ENCODE measurements at places on chromosomes 4 and X.

DNA sequence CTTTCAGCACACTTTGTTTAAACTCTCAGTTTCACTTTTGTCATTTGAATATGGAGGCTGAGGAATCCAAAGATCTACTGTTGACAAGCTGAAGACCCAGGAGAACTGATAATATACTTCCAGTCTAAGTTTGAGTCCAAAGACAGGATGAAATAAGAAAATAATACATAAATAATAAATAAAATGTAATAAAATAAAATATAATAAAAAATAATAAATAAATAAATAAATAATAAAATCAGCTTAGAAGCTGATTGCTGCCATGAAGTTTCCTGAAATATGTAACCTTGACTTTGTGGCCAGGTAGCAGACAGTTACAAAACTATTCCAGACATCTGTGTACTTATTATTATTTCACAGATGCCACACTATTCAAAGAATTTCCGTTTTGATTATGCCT, 55.0 kb downstream of the NPY2R start:
- no peak for DNase-seq

DNA sequence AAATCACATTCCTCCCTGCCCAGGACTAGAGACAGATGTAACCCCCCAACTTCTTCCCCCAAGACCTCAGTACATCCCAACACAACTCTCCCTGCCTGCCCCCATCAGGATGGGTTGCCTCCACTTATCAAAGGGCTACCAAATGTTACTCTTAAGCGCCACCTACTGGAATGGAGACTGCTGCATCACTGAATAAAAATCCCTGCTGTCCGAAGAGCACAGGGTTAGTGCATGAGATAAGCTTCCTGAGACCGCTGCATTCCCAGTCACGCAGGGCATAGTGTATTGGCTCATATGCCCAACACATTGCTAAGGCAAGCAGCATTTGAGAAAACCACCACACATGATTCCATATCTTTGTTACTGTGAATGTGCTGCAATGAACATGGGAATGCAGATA, 544.5 kb downstream of the PPP4R3C start:
- DNase-seq = peak; percentile 6

- DNase-seq = no peak
Measured at GRCh38 chrX:29922607-29923006, 292.8 kb upstream of the MAGEB2 start.

DNA sequence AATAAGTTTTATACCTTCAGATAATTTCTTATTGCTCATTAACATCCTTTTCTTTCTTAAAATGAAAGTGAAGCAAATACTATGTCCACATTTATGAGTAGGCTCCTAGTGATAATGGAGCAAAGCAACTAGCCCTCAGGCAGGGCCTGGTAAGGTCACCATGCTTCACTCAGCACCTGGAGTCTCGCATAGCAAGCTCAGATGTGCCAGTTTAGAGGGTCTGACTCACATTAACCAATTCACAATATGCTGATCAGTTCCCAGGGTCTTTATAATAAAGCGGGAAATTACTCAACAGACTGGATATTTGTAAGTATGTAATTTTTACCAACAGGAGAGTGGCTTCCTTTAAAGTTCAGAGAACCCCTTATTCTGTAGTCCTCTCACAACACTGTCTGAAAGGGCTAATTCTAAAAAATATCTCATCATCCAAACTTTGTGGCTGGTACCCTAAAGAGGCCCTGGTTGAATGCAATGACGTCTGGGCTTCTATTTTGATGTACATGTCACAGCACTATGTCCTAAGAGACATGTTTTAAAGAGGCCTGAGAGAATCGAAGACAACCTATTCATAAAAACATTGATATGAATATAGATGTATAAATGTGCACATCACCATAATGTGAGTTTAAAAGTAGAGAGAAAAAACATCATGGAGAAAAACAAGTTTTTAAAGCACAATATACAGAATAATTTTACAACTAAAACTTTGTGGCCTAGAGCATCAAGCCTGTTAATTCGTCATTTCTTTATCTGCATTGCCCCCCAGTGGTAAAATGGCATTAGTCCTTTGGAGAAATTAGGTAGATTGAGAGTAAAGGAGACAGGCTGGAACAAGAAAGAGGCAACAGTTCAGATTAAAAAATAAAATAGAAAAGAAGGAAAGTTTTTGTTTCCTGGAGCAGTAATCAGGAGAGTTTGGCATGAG, 44.3 kb downstream of the IL21 start:
- peak; percentile 49 for DNase-seq

GRCh38 chr4:61225656-61226055, 25.5 kb downstream of the ADGRL3 start:
- DNase-seq = no peak

GRCh38 chr4:36326476-36327029, 45.1 kb downstream of the DTHD1 start:
- no peak for DNase-seq

- DNase-seq = peak; percentile 56
Measured at GRCh38 chrX:110004215-110004614, 1.3 kb downstream of the TMEM164 start.

DNA sequence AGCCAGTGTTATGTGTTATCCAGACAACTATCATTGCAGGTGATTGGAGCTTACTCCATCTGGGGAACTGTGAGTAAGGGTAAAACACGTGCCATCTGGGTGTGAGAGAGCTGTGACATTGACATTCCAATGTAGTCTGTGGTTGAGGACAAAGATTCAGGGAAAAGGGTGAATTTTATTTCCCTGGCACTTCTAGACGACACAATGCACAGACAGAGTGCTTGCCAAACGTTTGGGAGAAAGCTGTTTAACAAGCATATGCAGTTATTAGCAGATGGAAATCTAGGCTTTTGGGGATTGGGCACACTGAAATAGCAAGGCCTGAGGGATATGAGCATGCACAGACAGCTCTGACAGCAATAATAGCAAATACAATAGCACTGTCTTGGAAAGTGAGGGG, 21.3 kb upstream of the CTSO start:
- DNase-seq = no peak

DNA sequence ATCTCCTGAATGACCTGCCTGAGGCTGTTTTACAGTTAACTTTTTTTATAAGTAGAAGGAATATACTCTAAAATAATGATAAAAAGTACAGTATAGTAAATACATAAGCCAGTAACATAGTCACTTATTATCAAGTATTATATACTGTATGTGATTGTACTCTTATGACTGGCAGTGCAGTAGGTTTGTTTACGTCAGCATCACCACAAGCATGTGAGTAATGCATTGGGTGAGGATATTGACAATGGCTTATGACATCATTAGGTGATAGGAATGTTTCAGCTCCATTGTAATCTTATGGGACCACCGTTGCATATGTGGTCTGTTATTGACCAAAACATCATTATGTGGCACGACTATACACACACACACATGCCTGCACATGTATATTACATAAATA, 20.5 kb downstream of the NUDT9 start:
- DNase-seq = no peak

DNA sequence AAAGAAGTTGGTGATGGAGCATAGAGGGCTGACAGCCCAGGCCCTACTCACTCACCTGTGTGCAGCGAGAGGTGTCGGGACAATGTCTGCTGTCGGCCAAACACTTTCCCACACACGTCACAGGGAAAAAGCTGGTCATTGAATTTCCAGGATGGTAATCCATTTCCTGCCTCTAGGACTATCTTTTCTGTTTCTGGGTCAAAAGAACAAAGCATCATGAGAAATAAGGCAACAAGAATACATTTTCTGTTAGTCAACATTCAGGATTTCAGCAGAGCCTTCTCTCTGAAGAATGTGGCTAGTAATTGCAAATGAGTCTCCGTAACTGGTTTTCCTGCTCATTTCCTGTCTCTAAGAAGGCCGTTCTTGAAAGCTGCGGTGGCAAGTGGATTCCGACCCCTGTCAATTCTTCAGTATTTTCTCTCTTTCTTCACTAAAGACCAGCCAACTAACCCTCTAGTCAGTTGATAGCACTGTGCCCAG, 99.4 kb downstream of the C4orf51 start:
- no peak for DNase-seq

GRCh38 chr4:156764145-156764544, 207.5 kb downstream of the PDGFC start:
- no peak for DNase-seq

GRCh38 chr4:123593655-123594054, 197.1 kb downstream of the SPRY1 start:
- no peak for DNase-seq

DNA sequence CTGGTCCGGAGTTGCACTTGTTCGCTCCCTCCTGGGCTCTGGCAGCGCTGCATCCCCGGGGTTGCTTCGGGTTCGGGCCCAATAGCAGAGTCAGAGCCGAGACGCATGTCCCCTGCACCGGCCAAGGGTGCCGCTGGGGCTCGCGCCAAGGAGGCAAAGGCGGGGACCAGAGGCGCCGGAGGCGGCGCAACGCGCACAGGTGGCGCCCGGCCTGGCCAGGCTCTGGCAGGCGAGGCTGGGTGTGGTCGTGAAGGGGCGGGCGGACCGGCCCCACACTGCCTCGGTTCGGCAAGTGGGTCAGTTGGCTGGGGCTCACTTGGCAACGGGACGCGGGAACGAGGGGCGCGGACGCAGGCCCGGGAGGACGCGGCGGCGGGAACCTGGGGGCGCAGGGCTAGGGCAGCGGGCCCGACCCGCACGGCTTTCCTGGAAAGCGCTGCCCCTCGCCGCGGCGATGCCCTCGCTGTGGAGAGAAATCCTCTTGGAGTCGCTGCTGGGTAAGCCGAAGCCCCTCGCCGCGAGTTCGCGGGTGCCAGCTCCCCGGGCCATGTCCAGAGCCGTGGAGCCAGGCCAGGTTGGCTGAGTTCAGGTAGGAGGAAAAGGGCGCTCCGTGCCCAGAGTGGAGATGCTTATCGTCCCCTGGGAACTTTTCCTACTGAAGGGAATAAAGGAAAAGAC, at the start of gene CWH43:
Gene CWH43 (plus strand): TSS at position 300 of the 678 bp plus-strand sequence. CDS start 155 bp downstream, at position 455.
- DNase-seq = peak; percentile 82

DNA sequence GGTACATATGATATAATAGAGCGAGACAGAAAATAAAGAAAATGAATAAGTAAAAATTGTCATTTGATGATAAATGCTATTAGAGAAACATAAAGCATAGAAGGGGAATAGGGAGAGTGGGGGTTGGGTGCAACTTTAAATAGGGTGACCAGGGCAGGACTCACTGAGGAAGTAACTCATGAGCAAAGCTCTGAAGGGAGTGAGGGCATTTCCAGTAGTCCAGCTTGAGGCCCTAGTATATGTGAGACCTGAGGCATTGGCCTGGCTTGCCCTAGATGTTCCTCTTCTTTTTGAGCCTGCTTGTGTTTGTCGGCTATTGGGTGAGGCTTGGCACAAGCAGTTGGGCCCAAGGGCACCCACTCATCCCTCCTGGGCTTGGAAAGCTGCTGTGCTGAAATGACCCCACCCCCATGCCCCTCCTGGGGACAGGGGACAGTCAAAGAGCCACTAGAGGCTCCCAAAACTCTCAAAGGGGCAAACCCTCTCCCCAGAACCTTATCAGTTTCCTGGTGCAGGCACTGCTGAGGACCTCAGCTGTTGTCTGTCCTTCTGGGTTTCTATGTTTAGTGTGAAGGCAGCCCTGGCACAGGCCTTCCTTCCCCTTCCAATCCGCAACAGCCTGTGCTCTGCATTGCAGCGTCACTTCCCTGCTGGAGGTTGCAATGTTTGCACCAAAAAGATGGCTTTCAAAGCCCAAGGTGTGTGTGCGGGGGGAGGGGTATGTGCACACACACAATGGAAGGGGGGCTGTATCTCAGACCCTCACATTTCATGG, 40.1 kb downstream of the APLN start:
- DNase-seq = peak; percentile 47

GRCh38 chr4:46839128-46839527, 69.9 kb downstream of the COX7B2 start:
- peak; percentile 13 for DNase-seq

DNA sequence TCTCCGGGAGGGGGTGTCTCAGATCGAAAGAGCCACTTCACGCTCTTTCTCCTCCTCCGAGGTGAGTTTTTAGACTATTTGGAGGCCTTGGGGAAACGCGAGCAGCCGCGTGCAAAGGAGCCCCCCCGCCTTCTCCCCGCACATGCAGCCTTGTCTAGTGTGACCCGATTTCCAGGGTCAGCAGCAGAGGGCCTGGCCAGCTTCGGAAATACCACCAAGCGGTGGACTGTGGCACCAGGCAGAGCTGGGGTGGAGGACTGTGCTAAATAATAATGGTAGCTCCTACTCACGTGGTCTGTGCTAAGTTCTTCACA, 79.3 kb upstream of the BCOR start:
- no peak for DNase-seq

DNA sequence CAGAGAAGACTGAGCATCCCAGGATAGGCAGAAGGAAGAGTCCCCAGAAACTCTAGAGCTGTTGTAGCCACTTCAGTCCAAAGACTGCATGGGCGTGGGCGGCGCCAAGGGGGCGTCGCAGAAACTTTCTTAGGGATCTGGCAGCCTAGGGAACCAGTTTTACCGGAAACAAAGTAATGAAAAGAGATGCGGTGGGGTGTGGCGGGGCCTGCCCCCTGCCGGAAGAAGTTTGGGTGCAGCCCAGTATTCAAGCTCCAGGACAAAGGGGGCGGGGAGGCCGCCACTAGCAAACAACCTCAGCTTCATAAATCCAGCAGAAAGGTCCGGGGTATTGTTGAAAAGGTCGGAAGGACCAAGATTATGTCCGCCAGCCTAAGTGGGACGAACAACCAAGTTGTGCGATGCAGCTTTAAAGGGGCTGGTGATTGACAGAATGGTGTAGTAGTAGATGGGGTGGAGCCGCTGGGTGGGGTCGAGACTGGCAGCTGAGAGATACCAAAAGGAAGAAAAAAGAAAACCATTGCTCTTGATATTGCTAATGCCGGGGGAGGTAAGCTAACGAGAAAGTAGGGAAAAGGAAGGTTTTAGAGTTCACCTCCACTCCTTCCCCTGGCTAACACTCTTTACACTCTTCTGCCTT, 190.5 kb downstream of the RRAGB start:
- peak; percentile 67 for DNase-seq

DNA sequence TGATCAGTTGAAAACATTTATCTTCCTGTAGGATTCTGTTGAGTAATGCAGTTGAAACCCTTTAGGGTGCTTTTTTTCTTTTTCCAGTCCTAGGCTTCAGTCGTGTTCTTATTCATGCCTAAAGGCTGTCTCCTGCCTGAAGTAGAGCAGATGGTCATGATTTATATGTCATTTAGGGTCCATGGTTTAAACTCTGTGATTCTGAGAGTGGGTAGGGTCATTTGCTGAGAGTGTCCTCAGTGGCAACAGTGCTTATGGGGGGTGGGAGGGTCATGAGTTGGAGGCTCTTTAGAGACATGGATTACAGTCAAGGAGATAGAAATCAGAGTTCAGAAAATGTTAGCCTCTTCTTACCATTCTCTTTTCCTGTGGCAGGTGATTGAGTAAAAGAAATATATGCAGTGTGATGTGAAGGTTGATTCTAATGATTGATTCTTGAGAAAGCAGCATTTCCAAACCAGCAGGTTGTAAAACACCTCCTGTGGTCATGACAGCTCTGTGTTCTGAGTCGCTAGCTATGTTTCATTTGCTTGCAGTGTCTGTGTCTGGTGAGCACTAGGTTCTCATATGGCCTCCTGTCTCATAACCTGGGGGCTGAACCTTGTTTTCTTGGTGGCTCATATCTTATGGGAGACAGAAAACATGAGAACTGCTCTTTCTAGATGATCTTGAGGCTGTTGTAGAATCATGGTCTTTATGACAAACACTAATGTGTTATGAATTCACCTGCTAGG, 60.4 kb downstream of the JADE1 start:
- no peak for DNase-seq

All from H7 (cell line).